ENCODE measurements at places on chromosomes 5 and 9.
A peak's percentile ranks its signal among the peaks of the same experiment; 100 is the strongest.

DNA sequence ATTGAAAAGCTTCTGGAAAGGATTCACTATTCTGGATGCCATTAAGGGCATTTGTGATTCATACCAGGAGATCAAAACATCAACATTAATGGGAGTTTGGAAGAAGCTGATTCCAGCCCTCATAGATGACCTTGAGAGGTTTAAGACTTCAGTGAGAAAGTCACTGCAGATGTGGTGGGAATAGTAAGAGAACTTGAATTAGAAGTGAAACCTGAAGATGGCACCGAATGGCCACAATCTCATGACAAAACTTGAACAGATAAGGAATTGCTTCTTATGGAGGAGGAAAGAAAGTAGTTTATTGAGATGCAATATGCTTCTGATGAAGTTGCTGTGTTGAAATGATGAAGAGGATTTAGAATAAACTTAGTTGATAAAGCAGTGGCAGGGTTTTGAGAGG lies 254.6 kb upstream of the SLC24A2 start:
- peak; percentile 38 for DNase-seq

DNA sequence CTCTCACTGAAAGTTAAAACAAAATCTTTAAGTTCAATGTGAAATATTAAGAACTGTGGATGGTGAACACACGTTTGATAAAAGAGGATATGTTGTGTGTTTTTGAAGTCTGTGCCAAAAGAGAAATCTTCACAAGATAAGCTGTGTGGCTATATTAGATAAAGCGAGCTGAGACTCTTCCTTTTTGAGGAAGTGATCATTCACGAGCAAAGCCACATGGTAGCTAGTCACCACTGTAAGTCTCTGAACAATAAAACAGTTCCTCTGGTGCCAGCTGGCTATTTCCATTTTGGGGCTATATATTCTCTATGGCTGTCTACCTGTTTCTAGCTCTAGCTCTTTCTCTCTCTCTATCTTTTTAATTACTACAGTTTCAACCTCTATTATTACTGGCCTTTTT lies 1849.2 kb upstream of the C9orf72 start:
- peak; percentile 37 for DNase-seq

DNA sequence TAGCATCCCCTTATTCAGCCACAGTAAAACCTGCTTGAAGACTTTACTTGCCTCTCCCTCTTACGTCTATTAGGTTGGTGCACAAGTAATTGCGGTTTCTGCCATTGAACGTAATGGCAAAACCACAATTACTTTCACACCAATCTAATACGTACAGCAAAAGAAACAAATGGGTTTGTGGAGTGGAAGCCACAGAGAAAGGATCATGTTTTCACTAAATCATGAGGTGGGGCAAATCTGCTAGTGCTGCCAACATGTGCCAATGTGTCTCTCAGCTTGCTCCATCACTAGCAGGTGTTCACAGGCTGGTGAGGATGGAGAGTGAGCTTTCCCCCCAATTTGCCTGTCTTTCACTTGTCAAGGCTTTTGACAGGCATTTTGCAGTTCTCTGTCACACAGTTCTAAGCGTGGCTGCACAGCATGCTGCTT lies 15.9 kb downstream of the DMAC1 start:
- no peak for DNase-seq

DNA sequence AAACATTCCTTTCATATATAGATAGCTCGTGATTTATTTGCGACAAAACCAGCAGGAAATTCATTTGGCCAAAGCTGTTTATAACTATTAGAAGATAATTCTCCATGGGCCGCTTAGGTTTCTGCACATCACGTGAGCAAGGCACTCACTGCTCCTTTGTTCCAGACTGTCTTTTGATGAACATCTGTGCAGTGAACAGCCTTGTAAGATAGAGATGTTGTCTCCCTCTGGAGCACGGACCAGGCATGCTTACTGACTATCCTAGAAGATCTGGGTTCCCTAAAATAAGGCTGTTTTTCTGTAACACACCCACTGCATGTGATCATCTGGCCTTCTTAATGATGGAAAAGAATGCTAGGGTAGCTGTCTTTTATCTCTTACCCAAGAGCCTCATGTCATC lies 30.9 kb downstream of the YIPF5 start:
- DNase-seq, result no peak

GRCh38 chr5:110580625-110581024 lies 145.8 kb downstream of the TMEM232 start:
- no peak for DNase-seq

- no peak for DNase-seq
Observed at GRCh38 chr5:125348936-125349831, 602.7 kb upstream of the ZNF608 start.

GRCh38 chr9:126615791-126616447 lies 2.2 kb downstream of the LMX1B start:
- DNase-seq, result no peak

- no peak for DNase-seq
Observed at GRCh38 chr9:107279086-107279485, 4.0 kb upstream of the RAD23B start.

DNA sequence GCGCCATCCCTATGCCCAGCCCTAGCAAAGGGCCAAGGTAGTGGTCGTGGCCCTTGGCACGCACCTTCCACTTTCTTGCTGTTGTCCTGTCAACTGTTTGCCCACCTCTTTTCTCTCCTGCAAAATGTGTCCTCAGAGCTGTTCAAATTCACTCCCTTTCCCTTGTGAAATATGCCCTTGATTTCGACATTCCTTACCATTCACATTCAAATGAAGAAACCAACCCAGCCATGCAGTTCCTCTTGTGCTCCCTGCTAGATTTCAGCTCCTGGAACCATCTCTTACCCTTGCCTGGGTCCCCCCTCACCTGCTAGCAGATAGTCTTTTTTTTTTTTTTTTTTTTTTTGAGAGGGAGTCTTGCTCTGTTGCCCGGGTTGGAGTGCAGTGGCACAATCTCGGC lies 19.6 kb upstream of the HRH2 start:
- DNase-seq, result no peak

DNA sequence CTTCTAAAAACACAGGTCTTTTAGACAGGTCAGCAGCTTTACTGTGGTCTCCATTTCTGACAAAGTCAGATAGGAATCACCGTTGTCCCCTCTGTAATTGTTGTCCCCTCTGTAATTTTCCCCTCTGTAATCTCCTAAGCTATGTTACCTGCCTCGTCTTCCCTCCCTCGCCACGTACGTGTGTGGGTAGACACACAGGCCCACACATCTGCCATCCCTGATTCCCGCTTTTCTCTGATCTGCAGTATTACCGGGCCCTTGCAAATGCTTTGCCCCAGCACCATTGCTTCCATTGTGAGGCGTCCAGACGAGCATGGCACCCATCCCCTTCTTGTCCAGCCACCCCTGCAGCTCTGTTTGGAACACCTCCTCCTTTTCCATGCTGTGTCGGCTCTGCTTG lies 45.0 kb upstream of the POMT1 start:
- DNase-seq, result no peak

DNA sequence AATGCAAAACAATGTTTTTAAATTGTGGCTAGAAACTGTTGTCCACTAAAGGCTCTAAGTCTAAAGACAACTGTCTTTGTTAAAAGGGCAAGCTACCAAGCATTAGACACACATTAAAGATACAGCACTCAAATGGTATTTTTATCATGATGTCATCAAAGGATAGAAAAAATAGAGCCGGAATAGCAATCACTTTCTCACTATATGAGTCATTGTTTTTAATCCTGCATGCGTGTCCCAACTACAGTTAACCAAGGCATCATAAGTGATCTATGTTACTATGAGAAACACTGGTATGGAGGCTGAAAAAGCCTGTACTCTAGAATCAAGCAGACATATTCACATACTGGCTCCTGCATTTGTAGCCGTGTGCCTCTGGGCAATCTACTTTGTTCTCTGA lies 1.9 kb upstream of the PJA2 start:
- DNase-seq, result peak; percentile 7

DNA sequence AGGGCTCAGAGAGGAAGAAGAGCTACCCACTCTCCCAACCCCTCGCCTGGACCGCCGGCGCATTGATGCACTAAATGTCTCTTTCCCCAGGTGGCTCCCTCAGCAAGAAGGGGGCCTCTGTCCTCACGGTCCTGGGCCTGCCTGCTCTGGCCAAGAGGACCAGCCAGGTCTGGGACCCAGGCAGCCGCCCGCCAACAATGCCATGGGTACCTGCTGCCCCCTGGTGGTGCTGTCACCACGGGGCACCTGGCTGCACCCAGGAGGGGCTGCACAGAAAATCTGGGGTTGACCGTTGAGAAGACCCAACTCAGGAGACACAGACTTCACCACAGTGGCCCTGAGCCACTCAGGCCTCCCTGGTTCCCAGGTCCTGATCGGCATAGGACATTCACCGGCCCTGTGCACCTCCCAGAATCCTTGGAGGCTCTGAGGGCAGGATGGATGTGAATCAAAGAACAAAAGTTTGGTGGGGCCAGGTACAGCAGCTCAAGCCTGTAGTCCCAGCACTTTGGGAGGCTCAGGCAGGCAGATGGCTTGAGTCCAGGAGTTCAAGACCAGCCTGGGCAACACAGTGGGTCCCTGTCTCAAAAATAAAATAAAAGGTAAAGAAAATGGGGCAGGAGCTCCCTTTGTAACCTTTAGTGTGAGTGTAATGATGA lies 2.4 kb upstream of the VAV2 start:
- DNase-seq, result peak; percentile 62

DNA sequence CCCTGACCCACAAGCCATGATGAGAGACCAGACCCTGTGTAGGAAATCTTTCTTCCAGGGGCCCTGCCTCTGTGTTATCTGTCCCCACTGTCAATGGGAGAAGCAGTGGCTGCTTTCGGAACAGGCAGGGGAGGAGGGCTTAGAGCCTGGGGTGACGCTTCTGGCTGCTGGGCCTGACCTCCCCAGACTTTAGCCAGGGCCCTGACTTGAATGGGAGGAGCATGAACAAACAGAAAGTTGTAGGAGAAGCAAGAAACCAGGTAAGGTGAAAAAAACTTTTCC lies 12.2 kb upstream of the GPX3 start:
- no peak for DNase-seq

DNA sequence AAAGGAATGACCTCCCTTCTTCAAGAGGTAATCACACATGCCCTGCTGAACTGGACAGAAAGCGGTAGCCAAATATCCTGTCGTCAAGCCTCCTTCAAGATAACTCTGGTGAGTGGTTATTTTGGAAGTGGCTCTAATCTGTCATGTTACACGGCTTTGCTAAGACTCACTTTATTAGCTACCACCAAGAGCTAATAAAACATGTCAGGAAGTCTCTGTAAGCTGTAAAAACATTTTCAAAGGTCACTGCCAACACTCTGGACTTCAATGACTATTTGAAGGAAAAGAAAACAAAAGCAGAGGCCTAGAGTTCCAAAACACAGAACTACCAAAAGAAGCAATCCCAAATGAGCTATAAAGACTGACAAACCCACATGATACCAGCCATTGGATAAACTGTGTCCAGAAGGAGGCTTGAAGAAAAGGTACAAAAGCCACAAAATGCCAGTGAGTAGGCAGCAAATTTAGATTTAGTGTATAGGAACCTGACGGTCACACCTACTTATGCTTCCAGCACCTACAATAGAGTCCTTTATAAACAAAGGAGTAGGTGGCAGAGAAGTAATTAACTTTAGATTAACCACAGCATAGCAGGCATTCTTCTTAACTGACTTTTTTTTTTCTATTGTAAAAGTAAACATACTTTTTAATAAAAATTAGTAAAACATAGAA lies 97.3 kb upstream of the EQTN start:
- no peak for DNase-seq

GRCh38 chr9:83775932-83776331 lies 41.6 kb downstream of the GKAP1 start:
- DNase-seq, result no peak

- no peak for DNase-seq
Observed at GRCh38 chr5:89967771-89968444, 441.6 kb downstream of the CETN3 start.

GRCh38 chr9:33113799-33114547 lies 37.5 kb upstream of the SMU1 start:
- no peak for DNase-seq

Measured in MM.1S (cell line).